ENCODE measurements at places on chromosomes 2 and 18.
A peak's percentile ranks its signal among the peaks of the same experiment; 100 is the strongest.

GRCh38 chr2:154280543-154280942, 408.8 kb downstream of the GALNT13 start:
- DNase-seq: no peak

- no peak for DNase-seq
These were observed 14.4 kb downstream of the AFG3L2 start for GRCh38 chr18:12362473-12363174.

- peak; percentile 37 for DNase-seq
These were observed 102.7 kb upstream of the SMAD2 start for GRCh38 chr18:48032876-48033789.

DNA sequence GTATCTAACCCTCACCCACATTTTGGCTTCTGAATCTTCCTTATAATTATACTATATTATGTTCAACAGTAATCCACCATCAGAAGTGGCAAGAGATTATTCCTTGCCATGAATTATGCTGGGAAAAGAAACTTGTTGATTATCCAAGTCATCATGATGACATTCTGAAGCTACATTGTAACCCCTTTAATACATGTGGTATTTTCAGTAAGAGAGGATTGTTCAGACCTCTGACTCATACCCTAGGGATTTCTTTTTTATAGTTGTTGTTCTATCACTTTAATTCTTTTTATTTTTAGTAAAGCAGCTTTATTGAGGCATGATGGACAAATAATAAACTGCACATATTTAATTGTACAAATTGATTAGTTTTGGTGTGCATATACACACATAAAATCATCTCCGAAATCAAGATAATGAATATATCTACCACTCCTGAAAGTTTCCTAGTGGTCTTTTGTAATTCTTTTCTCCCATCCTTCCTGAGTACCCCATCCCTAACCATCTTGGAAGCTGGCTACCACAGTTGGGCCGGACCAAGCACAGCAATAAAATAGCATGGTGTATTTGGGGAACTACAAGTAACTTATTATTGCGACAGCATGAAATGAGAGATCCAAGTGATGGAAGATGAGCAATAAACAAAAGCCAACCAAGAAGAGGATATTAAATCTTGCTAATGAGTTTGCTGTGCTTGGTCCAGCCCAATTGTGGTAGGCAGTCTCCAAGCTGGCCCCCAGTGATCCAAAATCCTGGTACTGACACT, 159.9 kb downstream of the BARD1 start:
- peak; percentile 20 for DNase-seq

DNA sequence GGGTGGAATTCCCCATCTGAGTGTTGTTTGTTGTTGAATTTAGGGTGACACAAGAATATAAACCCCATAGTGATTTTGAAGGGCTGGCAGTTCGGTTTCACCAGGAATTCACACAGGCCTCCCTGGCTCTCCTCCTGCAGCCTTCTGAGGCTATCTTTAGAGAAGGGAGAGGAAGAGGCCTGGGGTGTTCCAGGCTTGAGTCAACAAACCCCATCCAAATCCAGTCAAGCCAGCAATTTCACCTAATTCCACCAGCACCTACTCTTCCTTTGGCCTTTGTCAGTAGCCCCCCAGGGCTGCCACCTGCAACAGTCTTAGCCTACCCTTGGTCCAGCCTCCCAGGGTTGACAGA, 32.0 kb downstream of the MARCHF4 start:
- no peak for DNase-seq

- peak; percentile 94 for DNase-seq
These were observed 42.7 kb upstream of the IL1RL1 start for GRCh38 chr2:102268510-102269199.

DNA sequence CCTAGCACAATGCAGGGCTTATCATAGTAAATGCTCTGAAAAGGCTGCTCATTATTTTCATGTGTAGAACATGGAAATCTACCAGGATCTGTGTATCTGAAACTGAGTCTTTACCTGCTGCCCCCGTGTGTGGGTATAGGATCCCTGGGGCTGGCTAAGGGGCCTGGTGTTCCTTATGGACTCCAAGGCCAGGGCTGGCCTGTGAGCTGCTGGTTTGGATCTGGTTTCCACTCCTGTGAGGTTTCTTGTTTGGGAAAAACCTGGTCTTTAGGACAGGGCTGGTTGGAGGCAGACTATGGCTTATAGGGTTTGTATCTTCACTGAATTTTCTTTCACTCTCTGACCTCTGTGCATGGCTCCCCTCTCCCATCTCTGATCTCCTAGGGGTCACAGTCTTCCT, 80.8 kb downstream of the DYSF start:
- DNase-seq: no peak

- DNase-seq: no peak
These were observed 3.9 kb downstream of the KCNG2 start for GRCh38 chr18:79801641-79802040.

DNA sequence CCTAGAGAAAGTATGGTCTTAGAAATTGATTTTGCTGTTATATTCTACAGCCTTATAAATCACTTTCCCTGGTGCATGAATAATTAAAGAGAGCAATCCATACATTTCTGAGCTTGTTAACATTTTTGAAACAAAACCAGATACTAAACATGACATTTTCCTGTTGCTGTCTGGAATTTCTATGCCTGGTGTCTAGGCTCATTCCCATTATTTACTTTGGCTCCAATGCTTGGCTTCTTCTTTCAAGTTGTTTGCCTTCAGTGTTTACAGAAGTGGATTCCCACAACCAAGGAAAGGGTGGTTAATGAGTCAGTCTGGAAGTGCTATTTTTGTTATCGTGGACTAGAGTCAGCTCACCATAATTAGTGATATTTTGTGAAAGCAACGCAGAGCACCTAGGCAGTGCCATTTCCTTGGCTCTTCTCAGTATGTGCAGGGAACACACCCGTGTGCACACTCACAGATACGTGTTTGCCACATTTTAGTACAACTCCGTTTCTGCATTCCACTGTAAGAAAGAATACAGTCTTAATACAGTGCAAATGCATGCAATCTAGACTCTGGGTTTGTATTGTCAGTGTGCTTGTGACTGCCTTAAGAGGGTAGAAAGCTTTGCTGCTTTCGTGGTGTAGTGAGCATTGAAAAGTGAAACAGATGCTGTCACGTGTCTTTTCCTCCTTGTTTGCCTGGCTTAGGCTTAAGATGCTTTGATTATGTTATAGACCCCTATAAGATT, 185.0 kb upstream of the RASGRP3 start:
- DNase-seq: peak; percentile 93

DNA sequence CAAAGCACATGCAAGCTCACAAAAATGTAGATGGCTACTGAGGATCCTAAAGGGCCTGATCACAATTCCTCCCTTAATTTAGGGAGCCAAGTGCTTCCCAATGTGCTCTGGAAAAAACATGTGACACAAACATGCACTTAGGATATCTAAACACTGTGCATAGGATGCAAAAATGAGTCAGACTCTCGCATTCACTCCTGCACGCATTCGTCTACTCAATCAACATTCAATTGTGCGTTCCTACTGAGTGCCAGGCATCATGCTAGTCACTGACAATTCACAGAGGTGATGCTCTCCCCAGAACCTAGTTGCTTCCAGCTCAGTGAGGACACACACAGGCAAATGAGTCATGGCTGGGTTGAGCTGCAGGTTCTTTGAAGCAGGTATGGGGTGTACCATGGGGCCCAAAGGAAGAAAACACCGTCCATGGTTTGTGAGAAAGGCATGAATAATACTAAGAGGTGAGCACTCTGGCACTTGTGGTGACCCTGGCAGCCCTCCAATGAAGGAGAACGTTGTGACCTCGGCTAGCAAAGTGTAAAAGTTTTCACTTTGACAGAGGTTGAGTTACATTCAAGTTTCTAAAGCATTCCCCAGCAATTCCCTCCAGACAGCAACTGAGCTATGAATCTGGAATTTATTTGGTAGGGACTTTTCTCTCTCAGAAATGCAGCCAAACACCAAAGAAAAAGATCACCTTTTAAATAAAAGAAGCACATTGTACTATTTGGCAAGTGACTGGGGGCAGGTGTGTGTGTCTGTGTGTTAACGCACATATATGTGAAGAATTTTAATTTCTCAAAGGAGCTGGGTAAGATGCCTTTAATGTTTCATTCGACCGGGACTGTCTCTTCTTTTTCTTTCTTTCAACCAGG, 173.3 kb downstream of the ALPK2 start:
- no peak for DNase-seq

DNA sequence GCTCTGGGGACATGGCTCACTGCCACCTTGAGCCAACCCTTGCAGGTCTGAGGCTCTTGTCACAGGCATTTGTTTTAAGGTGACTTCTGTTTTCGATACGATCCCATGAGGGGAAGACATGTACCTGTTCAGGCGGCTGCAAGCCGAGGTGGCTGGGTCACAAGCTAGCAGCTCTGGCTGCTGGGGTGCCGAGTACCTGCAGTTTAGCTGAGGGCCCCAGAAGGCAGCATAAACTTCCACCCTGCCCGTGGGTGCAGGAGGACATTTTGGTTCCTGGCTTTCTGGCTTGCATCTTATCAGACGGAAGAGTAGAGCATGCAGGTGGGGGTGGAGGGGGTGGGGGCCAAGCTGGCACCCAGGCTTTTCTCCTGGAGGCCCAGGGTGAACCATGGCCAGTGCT, 28.4 kb downstream of the COA5 start:
- no peak for DNase-seq

- no peak for DNase-seq
These were observed 181.7 kb upstream of the CRIM1 start for GRCh38 chr2:36173760-36174404.

DNA sequence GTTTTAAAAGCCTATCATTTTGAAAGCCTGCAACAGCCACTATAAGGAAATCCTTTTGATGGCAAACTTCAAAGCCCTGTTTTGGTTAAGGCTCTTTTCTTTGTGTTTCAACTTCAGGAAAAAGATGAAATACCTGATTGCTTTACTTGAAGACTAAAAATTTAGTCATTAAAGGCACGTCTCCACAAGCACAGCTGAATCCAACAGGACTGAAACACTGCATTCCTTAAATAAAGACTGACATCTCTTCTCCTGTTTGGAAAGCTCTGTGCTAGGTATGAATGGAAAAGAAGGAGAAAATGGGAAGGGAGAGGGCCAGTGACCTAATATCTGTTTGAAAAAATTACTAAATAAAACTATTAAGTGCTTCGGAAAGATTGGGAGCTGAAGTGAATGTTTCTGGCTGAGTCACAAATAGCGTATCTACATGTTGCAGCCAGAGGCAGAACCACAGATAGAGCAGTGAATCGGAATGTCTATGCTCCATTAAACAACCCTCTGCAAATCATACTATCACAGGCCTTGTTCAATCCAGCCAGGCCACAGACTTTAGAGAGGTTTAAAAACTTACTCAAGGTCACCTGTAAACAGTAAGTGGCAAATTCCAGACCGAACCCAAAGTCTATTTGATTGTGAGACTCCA, 21.1 kb upstream of the RALBP1 start:
- DNase-seq: peak; percentile 29

- DNase-seq: peak; percentile 31
These were observed 327.7 kb downstream of the TMX3 start for GRCh38 chr18:68387246-68387645.

DNA sequence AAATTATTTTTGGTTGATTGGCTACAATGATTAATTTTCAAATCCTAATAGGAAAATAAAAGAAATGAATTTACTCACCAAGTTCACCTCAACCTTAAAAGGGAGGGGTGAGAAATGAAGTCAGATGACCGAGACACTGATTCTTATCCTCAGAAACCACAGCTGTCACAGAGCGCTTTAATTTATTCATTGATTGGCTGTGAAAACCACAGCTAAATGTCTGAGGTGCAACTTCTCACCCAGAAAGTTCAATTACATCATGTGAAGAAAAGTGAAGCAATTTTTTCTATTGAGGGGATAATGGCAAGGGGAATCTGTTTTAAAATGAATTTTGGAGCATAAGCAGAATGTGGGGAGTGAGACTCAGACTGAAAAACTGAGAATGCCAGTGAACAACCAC, 128.4 kb downstream of the RNF152 start:
- peak; percentile 64 for DNase-seq

DNA sequence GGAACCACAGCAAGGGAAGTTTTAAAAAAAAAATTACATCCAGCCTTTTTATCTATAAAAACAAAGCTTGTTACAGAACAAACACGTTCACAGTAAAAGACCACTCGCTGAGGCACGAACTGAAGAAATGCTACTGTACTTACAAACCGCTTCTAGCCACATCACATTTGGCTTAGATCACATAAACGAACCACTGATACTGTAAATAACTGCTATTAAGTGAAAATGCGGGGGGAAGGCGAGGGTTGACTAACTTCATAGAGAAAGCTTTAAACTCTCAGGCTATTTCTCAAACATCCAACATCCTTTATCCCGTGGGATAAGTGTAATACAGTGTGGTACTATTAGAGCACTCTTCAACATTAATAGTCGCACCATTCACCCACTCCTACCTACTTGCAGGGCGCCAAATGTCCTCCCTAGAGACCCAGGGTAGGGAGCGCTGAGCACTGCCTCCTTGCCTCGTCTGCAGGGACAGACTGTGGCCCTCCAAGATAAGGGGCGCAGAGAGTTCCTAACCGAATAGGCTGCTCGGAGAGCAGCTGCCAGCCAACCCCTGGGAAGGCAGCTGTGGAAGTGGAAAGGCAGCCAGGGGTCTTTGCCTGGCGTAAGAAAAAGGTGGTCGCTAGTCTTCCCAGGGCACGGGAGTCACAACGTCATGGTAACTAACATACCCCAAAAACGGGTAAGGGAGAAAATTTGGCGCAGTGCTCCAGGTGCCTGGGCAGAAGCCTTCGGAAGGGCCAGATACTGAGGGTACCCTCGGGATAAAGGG, 854 bp downstream of the GPR155 start:
- peak; percentile 35 for DNase-seq

- DNase-seq: no peak
These were observed 44.3 kb upstream of the KCNG2 start for GRCh38 chr18:79753391-79753851.

DNA sequence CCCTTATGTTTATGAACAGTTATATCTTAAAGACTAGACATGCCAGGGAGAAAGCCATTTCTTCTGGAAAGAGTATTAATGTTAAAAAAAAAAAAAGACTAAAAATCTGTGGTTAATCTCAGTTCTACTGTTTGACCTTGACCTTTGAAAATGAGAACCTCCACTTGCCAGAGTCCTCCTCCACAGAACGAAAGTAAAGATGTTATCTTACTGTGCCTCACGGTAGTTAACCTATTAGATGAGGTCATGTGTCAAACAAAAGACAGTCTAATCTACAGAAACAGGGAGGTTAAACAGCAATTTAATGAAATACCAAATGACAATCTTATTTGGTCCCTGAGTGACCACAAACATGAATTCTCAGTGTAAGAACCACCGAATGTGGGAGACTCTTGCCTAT, 51.2 kb downstream of the SLC14A2 start:
- no peak for DNase-seq

DNA sequence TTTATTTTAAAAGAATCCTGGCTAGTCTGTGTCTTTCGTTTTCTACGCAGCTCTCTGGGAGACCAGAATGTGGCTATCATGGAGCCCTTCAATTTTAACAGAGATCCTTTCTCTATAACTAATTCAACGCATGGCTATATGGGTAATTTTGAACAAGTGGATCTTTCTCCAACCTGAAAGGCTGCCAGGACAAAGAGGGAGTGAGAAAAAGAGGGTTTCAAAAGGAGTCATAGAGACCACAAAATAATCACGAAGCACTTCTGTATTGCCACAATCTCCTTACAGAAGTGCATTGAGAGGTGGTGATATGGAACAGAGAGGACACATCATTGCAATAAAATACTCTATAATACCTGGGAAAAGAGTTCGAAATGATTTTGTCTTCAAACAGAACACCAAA, 21.7 kb upstream of the CDH2 start:
- no peak for DNase-seq
